ENCODE measurements at places on chromosomes 12 and 14.
A peak's percentile ranks its signal among the peaks of the same experiment; 100 is the strongest.

- DNase-seq = no peak
These were observed 1094.4 kb downstream of the BCL11B start for GRCh38 chr14:98177551-98177950.

GRCh38 chr12:63362791-63363190 is 211.8 kb upstream of the AVPR1A start:
- peak; percentile 76 for DNase-seq

GRCh38 chr12:99287136-99287535 is 360.4 kb upstream of the GARIN6 start:
- no peak for DNase-seq

GRCh38 chr12:121804417-121805111 is 755 bp downstream of the SETD1B start:
- DNase-seq = peak; percentile 29

GRCh38 chr12:127297327-127297726 is 969.6 kb upstream of the TMEM132C start:
- no peak for DNase-seq

GRCh38 chr14:74949191-74949601 is 6.2 kb downstream of the PGF start:
- no peak for DNase-seq

DNA sequence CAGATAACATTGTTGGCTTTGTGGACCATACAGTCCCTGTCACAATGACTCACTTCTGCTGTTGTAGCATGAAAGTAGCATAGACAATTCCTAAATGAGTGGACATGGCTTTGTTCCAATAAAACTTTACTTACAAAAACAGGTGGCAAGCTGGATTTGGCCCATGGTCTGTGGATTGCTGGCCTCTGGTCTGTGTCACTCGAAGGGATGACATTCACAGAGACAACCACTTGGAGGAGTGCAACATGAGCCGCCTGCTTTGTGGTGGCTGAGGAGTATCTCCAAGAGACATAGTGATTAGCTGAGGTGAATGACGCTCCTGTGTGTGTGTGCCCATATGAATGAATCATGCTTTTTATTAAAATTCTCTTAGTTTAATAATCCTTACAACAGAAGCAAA is 81.3 kb upstream of the NRXN3 start:
- no peak for DNase-seq

- no peak for DNase-seq
These were observed 43.5 kb downstream of the DRAM1 start for GRCh38 chr12:101920906-101921305.

DNA sequence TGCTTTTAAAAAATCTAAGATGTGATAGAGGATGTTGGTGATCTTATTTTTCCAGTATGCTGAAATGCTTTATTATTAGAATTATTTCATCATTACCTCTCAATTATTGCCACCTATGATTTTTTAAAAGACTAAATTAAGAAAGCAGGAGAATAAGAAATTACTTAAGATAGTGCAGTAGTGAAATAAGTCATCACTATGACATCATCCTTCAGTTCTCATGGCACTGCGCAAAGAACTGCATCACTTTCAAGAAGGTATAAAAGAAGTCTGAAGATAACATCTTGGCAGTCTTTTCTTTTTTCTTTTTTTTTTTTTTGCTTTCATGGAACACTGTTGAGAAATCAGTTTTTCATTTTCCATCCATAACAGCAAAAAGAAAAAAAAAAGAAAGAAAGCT is 24.4 kb downstream of the NT5DC3 start:
- no peak for DNase-seq

- no peak for DNase-seq
These were observed 44.6 kb downstream of the CACNA2D4 start for GRCh38 chr12:1873531-1874510.

Measured in mammary epithelial cell (primary cell).